ENCODE measurements at places on chromosomes 4 and X.

DNA sequence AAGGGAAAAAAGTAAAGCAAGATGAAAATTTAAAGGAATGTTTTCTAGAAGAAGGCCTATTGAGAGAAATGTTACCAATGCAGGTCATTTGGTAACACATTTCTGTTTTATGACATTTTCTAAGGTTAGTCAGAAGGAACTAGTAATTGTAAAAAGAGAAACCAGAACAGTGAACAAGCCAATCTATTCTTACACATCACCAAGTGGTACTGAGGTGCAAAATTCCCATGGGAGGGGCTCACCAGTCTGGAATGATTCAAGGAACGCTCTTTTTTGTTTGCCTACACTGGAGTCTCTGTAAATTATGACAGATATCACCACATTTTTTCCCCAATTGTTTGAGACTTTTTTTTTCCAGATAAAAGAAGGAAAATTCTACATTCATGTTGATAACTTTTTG lies 404.7 kb upstream of the CNKSR2 start:
- DNase-seq: no peak

DNA sequence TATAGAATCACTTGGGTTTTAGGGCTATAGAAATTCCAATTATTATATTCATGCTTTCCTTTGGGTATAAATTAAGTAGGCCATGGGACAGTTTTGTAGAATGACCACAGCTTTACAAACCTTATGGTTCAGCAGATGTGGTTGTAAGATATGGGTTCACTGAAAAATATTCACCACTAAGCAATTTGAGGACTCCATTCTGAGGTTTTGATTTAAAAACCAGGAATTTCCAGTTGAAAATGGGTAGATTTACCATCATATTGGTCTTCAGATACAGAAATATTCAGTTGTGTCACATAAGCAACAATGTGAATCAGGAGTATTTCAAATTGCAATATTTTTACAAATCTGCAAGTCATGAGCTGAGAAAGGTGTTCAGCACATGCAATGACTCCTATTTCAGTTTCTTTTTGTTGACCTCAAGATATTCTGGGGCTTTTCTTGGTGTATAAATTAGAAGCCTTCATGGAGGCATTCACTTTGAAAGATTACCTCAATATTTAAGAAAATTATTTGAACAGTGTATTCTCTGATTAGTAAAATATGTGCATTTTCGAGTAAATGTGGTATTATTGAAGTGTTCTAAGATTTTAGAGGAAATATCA lies 218.4 kb upstream of the HCCS start:
- no peak for DNase-seq

DNA sequence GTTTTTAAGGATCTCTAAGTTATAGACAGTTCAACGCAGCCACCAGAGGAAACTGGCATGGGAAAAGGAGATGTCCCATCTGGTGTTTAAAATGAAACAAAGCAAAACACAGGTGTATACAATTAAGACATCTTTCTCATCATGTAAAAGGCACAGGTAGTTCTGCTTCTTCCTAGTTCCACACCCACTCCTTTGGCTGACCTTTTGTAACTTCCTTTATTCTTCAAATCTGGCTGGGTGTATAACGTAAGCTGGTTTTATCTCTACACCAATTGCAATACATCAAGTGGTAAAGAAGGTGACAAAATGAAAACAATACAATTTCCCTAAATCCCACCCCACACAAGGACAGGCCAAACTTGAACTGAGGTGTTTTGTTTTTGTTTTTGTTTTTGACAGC lies 27.3 kb upstream of the FBXW7 start:
- DNase-seq: no peak

DNA sequence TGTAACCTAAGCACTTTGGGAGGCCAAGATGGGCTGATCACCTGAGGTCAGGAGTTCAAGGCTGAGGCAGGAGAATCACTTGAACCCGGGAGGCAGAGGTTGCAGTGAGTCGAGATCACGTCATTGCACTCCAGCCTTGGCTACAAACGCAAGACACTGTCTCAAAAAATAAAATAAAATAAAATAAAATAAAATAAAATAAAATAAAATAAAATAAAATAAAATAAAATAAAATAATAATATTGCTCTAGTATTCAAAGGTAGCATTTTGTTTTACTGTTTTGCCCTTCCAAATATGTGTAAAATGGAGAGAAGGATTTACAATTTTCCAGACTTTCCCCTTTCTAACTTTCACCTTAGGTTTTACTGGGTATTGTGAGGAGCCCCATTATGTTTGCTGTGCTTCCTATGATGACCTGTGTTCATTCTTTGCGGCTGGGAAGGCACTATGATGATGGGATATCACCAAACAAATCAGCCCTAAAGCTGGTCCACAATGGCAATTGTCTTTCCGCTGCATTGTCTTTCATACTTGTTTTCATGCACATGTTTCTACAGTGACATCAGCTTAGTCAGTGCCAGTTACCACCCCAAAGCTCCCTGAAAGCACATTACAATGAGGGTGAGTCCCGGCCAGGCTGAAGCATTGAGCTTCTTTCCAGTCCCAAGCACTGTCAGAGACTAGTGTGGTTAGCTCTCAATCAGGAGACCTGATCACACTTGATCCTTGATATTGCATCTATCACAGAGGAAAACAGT lies 50.8 kb downstream of the DTHD1 start:
- no peak for DNase-seq
